ENCODE measurements at places on chromosomes 16 and 17.

DNA sequence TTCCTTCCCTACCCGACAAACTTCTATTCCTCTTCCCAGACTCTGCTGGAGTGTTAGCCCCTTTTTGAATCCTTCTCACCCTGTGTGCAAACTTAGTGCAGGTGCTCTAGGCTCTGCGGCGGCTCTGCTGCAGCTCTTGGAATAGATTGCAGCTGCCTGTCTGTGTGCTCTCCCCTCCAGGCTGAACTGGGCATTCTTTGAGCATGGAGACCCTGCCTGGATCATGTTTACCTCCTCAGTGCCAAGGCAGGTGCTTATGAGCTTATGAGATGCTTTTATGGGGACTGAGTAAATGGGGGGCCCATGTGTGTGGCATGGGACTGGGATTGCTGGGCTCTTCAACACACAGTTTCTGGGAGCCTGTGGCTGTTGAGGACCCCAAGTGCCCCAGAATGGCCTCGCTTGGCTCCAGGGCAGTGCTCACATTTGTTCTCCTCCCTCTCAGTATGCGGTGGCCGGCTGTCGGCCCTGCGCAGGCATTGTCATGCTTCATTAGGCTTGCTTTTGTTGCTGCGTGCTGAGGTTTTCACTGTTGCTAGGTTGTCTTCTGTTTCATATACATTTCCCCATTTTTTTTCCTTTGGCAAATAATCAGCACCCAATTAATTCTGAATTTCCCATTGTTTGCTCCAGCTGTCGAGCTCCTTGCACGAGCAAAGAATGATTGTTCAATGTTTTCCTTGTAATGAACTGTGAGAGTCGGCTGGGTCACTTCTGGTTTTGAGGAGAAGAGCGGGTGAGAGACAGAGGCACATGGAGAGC is 185.5 kb upstream of the NLRP1 start:
- peak; percentile 11 for ATAC-seq

DNA sequence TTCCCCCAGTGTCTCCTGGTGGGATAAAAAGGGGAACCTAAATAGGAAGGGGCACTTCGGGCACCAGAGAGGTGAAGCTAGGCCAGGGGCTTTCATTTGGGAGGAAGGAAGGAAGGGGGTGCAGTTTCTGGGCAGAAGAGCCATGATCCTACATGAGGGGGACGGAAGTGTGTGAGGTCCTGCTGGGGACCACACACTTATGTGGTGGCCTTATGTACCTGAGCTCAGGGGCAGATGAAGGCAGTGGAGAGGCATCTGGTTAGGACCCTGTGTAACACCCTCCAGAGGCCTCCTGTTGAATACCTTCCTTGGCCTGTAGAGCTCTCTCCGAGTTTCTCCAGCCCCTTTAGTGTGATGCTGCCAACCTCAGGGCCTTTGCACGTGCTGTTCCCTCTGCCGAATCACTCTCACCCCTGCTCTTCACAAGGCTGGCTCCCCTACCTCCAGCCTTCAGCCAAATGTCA is 21.2 kb downstream of the IGFBP4 start:
- no peak for ATAC-seq

DNA sequence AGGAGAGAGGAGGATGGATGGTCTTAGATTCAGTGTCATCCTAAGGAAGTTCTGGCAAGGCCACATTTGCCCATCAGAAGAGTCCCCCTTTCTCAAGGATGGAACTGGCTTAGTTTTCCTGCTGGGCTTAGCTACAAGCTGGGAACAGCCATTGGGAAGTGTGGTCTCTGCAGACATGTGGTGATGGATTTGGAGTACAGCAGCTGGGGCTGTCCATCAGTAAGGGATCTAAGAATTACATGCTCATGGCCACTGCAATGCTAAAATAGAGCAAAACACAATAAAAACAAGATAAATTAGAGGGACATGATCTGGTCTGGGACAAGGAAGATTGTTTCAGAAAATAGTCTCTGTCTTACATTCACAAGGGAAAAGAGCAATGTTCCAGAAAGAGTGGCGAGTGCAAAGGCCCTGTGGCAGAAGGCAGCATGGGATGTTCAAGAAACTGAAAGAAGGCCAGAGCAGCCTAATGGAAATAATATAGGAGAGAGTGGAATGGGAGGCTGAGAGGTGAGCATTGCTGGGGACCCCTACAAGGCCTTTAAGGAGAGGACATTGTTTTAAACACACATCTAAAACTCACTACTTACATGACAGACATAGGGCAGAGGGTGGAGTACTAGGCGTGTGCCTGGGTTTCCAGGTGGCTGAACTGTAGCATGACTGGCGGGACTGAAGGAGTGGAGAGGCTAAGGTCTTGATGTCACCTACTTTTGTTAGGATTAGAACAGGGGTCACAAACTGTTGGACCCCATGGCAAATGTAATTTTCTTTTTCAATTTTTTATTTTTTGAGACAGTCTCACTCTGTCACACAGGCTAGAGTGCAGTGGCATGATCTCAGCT is 17.0 kb upstream of the TOX3 start:
- no peak for ATAC-seq

DNA sequence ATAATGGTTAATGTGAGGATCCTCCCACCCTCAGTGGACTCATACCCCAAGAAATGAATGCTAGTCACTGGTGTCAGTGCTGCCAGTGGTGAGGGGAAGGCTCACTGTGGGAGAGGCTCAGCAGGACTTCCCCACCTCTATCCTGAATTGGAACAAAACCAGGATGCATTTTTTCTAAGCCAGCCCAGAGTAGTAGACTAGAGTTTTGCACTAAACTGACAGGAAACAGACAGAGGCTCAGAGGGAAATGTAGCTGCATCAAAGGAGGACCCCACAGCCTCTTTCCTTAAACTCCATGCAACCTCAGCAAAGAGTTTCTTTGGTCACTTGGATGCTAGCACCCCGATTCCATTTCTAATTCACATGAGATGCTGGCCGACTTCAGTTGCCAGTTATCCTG is 10.7 kb upstream of the SKAP1 start:
- no peak for ATAC-seq

GRCh38 chr17:79936641-79937381 is 97.6 kb upstream of the CBX4 start:
- no peak for ATAC-seq

DNA sequence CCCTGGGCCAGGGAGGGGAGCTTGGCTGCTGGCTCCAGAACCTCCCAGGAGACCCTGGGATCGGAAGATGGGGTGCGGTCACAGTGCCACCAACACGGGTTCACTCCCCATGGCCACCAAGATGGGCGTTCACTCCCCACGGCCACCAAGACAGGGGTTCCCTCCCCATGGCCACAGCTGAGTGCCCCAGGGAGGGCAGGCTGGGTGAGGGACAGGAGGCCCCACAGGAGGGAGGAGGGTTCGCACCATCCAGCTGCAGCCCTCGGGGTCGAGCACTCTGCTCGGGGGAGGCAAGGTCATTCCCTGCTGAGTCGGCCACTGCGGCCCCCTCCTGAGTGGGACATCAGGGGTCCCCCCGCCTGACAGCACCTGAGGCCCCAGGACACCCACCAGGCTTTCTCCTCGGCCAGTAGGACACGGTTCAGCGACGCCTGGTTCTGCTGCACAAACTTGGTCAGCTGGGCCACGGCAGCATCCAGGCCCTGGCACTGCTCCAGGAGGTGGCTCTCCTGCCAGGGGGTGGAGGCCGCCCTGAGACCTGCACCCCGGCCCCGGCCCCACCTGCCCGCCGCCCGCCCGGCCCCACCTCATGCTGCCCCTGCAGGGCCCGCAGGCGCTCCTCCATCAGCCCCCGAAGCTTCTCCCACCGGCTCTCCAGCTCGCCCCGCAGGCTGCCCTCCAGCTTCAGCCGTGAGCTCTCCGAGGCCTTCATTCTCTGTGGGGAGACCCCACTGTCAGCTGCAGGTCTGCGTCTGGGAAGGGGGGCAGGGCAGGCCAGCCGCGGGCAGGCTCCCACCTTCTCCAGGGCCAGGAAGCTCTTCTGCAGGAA is 5.9 kb downstream of the CCDC154 start:
- no peak for ATAC-seq

- no peak for ATAC-seq
Measured at GRCh38 chr17:73156887-73157520, 7.8 kb upstream of the SSTR2 start.

DNA sequence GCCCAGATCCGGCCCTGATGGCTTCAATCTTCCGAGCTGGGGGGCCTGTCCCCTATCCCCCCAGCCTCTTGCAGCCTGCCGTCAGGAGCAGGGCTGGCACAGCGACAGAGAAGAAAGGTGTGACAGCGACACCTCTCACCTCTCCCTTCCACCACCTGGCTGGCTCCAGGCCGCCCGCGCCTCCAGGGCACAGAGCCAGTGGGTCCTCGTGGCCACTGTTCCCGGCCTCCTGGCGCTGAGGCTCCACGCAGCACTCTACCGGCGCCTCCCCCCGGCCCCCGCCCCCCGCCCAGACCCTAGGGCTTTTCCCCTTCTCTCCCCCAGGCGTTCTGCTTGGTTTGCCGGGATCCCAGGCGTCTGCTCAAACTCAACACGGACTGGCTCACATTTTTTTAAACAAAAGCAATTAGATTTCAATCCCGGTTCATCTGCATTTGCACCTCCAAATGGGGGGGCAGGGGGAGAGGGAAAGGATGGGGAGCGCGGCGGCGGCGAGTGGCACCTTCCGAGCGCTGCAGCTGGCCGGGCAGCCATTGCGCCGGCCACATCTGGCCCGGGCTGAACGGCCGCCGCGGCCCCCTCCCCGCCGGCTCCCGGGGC is 12.8 kb upstream of the CBX8 start:
- ATAC-seq: no peak

DNA sequence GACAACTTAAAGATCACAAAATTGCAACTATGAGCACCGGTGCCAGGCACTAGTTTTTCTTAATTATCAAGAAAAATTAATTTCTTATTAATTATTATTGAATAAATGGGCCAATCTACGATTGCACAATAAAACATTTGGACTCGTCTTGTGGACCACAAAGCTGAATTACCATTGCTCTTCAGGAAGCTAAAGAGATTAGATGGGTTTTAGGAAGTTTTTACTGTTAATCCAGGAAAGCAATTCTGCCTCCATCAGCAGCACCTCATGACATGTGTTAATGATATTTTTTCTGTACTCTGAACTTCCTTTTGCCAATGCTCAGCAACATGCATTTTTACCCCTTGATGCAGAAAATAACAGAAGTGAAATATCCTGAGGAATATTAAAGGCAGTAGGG is 37.9 kb downstream of the HS3ST3A1 start:
- ATAC-seq: no peak

DNA sequence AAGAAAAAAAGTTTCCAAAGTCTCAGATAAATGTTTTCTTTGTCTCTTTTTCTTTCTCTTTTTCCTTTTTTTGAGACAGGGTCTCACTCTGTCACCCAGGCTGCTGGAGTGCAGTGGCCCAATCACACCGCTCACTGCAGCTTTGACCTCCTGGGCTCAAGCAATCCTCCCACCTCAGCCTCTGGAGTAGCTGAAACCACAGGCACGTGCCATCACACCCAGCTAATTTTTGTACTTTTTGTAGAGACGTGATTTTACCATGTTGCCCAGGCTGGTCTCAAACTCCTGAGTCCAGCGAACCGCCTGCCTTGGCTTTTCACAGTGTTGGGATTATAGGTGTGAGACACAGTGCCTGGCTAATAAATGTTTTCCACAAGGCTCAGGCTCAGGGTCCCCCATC is 53.3 kb upstream of the KSR1 start:
- no peak for ATAC-seq

DNA sequence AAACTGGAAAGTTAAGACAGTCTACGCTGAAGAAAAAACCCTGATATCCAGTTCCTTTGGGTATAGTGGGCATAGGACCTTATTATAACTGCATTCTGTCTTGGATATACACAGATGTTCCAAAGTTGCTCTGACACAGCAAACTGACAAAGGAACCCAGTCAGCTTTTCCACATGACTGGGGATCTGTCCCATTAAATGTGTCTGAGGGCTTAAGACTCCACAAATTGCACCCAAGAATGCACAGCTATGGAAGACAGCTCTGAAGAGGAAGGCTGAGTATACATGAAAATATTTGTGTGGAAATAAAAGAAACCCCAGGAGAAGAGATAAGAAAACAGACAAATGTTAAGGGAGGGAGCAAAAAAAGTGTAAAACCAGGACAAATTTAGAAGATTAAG is 114.1 kb downstream of the SPAG9 start:
- ATAC-seq: no peak

DNA sequence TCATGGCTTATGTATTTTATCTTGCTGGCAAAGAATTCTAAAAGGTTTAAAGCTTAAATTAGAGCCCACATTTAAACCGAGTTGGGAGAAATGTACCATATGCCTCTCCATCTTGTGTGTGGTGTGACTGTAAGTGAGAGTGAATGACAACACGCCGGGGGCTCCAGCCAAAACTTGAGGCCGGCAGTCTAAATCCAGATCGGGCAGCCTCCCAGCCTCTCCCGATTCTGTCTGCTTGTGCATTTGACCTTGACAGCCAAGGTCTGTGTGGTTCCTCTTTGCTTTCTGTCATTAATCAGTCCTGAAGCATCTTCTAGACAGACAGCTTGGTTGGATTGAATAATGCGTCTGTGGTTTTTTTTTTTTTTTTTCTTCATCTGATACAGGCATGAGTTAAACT is 1093.2 kb upstream of the EEF2KMT start:
- no peak for ATAC-seq

DNA sequence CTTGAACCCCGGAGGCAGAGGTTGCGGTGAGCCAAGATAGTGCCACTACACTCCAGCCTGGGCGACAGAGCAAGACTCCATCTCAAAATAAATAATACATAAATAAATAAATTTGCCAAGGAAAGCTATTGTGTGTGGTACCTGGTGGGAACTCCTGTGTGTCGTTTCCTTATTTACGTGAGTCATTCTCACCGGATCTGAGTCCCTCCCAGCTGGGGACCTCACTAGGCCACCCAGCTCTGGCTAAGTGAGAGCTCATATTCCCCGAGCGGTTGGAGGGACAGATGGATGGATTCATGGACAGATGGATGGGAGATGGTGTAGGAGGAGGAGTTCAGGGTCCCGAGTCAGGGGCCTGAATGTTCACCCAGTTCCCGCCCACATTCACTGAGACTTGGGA is 22.9 kb upstream of the C1QL1 start:
- ATAC-seq: no peak

- no peak for ATAC-seq
Measured at GRCh38 chr16:27174007-27174406, 29.3 kb upstream of the KDM8 start.

DNA sequence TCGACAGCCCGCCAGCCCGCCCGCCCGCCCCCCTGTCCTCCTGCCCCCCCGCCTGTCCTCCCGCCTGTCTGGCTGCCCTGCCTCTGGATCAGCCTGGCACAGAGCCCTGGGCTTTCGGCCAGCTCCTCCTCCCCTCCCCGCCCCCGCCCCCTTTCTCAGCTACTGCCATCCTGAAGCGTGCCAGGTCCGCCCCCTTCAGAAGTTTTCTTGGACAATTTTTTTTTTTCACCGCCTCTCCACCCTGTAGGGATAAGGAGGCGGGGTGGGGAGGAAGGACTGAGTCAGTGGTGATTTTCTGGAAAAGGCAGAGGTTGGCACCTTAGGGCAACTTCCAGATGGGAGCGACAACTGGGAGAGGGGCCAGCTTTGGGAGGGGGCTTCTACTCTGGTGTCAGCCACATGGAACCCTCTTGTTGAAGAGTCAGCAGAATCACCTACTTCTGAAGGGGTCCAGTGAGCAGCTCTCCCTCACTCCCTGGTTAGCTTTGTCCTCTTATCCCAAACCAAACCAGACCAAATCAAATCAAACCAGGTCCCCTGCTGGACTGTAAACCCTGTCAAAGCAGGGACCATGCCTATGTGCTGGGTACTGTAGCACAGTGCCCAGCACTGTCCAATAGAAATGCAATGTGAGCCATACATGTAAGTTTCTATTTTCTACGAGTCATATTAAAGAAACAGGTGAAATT is 19.7 kb downstream of the IGF2BP1 start:
- ATAC-seq: no peak

All from esophagus mucosa (tissue), 1 donor.